ENCODE measurements at places on chromosomes 2 and 18.

DNA sequence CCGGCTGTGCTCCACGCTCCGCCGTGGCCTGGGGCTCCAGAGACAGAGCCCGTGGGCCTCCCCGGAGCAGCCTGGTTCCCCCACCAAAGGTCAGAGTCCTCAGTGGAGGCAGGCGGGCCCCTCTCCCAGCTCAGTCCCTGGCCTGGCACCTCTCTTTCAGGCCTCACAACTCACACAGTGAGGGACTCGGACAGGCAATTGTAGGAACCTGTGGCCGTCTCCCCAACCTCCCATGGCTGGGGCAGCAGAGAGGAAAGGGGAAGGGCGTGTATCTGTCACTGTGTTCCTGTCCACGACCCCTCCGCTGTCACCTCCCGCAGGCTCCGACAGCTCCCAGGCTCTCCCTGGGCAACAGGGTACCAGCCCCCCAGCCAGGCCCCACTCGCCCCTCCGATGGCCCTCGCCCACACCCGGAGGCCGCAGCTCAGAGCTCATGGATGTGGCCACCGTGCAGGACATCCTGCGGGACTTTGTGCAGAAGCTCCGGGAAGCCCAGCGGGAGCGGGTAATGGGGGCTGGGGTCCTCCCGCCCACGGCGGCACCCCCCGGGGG is 32.4 kb upstream of the SNED1 start:
- DNase-seq = no peak

GRCh38 chr2:237283131-237283928 is 130.6 kb downstream of the COL6A3 start:
- no peak for DNase-seq

GRCh38 chr2:73830871-73831401 is 2.2 kb downstream of the STAMBP start:
- DNase-seq = no peak

DNA sequence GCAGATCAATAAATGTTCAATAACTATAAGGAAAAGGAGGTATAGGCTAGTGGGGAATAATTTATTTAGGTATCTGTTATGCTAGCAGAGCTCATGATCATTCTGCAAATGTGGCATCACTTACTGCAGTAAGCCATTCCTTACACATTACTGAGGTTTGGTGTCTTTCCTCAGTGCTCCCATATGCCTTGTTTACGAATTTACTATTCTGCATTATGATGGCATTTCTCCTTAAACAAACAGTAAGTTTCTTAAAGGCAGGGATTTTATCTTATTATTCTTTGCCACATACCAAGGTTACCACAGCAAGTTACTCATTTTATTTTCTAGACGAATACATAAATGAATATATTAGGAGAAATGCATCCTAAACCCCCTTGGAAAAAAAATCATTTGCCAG is 88.4 kb downstream of the DSEL start:
- no peak for DNase-seq

GRCh38 chr2:73069041-73069854 is 2.3 kb downstream of the SFXN5 start:
- DNase-seq = no peak

GRCh38 chr18:27825689-27826088 is 351.2 kb downstream of the CDH2 start:
- DNase-seq = no peak

Measured in activated T-cell treated with anti-CD3 and anti-CD28 coated beads, Interleukin-2, amount 50 U/mL, for 1 hour (primary cell).